SK-N-DZ (cell line): ENCODE measurements at places on chromosomes 16 and 17.

GRCh38 chr17:81471818-81472456 lies 40.7 kb downstream of the ACTG1 start:
- peak; percentile 99 for DNase-seq

GRCh38 chr16:9062301-9062700 lies 29.1 kb upstream of the HAPSTR1 start:
- DNase-seq: no peak

DNA sequence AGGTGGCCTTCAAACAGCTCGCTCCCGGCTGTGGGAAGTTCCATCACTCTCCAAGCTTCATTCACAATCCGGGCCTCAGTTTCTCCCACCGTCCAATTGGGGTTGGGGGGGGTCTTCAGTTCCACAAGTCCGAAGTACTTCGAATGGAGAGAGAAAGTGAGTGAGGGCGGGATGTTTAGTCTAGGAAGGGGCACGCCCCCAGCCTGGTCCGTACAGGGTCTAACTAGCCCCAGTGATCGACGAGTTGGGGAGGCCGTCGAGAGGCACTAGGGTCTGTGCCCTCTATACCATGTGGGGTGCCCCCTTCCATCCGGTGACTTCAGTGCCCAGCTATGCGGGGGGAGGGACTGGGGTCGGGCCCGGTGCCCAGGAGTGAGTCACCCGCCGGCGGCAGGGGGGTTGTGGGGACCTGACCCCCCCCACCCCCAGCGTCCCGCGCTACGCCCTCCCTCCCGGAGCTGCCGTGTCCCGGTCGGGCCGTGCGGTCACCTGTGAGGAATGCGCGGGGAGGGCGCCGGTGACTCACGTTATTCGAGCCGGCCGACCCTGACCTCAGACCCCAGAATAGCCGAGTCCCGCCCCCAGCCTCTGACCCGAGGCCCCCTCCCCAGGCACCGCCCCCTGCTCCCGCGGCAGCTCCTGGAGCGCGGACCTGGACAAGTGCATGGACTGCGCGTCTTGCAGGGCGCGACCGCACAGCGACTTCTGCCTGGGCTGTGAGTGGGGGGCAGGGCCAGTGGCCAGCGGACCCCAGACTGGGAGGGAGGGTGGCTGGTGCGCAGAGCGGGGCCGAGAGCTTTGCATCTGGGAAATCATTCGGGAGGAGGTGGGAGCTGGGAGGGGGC lies 658 bp downstream of the TNFRSF12A start:
- DNase-seq: no peak

GRCh38 chr17:7336240-7337175 lies at the start of gene ACAP1:
Gene ACAP1 (plus strand): TSS chr17:7336529. CDS start chr17:7336735, 206 bp downstream.
- no peak for DNase-seq

DNA sequence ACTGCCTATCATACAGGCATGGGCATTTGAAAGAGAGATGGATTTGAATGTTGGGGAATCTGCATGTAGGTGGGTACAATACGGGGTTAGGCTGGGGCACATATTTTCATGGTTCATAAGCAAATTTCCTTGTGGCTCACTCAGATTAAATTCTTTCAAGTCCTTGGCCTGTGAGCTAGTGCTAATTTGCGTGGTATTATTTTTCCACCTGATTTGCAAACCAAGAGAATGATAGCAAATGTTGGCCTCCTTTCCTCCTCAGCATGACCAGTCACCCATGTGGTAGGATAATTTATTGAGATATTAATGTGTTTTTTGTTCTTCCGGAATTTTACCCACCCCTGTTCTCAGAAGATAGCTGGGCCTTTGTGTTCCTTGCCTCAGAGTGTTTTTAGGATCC lies 22.9 kb downstream of the FAM20A start:
- no peak for DNase-seq

DNA sequence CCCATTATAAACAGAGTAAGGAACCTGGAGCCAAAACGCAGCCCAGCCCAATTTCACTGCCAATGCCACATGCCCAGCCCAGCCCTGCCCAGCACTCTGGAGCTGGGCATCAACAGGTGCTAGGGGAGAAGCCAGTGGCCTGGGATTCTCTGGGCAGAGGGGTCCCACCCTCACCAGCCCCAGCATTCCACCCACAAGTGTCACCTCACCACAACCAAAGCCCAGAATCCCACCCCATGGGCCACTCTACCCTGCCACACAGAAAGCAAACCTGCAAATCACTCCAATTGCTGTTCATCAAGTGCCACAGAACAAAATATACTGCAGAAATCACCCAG lies 102.5 kb upstream of the CDH5 start:
- no peak for DNase-seq

DNA sequence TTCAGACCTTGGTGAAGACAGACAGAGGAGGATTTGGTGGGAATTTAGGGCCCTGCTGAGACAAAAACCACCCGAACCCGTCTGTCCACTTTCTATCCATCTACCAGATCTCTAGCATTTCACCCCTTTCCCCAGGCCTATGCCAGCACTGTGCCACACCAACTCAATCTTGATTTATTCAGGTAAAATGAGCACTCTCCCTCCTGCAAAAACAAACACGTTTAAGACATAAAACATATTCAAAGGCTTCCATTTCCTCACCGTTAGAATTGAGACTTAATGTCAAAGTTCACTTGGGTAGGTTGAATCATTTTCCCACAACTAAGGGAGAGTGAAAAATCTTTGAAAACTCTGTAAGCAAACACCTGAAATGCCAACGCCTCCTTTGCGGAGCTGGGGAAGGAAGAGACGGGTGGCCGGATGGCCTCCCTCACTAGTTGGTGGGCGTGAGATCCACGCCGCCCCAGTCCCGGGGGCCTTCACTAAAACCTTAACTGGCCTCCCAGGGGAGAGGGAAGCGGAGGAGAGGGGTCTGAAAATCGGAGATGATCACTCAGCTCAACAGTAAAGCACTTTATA lies 862 bp downstream of the DCAKD start:
- DNase-seq: peak; percentile 52

DNA sequence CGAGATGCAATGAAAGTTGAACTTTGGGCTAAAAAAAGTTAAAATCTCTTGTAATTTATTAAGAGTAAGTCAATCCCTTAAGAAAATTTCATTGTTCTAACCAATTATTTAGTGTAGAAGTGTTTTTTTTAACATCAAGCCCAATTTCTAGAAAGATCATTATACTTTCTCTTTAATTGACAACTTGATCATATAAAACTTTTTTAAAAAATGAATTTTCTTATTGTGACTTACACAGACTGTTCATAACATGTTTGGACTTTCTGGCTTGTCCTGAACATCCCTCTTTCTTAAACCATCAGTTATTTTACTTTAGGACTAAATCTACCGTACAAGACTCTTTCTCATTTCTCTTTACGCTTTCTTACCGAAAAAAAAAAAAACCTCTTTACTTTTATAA lies 24.8 kb upstream of the MYO1D start:
- no peak for DNase-seq

DNA sequence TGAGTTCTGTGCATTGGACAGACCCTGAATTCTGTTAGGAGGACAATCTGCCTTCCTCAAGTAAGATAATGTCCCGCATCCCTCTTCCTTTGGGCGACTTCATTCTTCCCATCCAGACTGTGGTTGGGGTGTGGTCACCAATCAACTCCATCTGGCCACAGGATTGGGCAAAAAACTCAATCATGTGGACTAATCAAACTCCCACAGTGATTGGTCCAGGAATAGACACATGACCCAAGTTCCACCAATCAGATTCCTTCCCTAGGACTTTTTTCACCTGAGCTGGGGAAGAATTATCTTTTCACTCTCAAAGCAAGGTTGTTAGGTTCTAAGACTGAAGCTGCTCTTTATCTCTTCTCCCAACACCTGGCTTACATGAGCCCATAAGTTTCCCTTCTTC lies 13.2 kb upstream of the NKD1 start:
- DNase-seq: no peak
